ENCODE measurements at places on chromosomes 12 and 14.

DNA sequence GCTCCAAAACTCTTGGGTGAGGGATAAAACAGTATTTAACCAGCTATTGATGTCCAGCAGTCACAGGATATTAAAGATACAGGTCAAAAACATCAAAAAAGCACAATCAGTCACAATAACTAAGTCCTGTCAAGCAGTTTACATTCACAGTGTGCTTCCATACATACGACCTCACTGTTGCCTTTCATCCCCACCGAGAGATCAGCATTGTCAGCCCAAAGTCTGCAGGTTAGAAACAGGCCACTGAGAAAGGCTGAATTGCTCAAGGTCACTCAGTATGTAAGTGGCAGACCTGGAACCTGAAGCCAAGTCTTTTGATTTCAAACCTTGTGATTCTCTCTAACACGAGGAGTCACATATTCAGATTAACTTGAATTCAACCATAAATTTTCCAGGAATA is 124.9 kb downstream of the GXYLT1 start:
- no peak for DNase-seq

- DNase-seq: no peak
These were observed 52.2 kb downstream of the PAPOLA start for GRCh38 chr14:96554315-96554910.

GRCh38 chr12:11170810-11171144 is 217 bp upstream of the SMIM10L1 start:
- no peak for DNase-seq

- DNase-seq: no peak
These were observed 8.5 kb downstream of the DHH start for GRCh38 chr12:49086116-49086515.

- DNase-seq: no peak
These were observed 679.5 kb downstream of the C12orf50 start for GRCh38 chr12:87349681-87350080.

- DNase-seq: no peak
These were observed 294.5 kb downstream of the GALC start for GRCh38 chr14:87698481-87698880.

DNA sequence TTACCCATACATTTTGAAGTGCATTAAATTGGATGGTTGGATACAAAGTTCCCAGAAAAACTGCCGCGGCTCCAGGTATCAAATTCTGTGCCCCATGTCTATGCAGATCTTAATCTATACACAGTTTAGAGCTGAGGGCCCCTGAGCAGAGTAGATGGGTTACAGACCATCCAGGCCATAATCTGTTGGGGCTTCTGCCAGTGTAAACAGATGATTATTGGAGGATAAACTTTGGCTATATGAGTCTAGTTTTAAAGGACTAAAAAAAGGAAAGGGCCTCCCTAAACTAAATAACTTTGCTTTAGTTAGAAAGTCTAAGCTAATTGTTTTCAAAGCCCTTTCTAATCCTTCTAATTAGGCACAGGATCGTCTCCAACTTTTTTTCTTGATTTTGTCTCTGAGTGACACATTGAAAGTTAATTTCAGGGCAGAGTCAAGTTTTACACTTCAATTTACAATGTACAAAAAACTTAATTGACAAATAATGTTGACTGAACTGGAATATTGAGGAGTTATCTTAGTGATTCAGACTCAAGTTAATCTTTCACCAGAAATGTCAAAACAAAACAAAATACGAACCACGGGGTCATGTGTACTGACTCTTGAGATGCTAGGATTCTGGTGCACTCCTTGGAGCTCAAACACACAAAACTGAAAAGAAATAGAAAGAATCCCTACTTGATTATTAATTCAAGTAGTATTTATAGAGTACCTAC is 133.9 kb upstream of the SCAF11 start:
- no peak for DNase-seq

- DNase-seq: no peak
These were observed 189.5 kb downstream of the MED13L start for GRCh38 chr12:116087962-116088361.

DNA sequence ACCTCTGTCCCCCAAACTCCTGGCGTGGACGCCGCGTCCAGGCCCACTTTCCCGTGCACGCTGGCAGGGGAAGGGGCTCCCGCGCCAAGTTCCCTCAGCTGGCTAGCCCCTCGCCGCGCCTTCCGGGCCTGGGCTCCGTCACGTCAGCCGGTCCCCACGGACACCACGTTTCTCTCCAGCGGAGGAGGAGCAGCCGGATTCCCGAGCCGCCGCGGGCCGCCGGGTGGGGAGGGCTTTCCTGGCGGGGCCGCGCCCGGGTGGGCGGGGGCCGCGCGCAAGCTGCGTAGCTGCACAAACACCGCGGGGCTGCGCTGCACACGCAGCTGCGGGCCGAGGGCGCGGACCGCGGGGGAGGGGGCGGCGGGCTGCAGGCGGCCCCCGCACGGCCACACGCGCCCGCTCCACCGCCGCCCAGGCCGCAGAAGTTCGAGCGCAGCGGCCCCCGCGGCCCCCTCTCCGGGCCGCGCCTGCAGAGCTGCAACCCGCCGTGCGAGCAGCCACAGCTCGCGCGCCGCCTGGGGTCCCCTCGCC is 45.1 kb upstream of the PNMA1 start:
- no peak for DNase-seq

GRCh38 chr12:121678716-121679300 is 9.4 kb upstream of the MORN3 start:
- DNase-seq: no peak

DNA sequence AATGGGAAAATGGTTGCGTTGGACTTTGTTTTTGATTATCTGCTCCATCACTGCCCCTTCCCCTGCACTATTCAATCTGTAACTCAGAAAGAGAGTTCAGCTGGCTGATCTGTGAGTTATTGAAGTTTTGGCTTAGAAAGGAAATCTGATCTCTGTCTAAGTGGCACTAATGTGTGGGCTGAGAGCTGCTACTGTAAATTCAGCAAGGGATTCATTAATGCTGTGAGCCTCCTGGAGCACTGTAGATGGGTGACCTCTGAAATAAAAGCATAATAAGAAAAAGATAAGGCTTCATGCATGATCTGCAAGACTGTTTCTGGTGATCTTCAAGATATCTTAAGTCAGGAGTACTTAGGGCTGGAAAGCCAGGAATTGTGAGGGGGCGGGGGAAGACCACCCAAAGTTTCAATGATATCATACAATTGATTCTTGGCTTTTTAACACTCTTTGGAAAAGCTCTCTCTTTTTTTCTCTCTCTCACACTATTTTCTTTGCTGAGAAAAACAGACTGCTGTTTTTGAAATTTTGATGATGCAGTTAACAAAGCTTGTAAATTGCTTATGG is 101.1 kb downstream of the C12orf75 start:
- no peak for DNase-seq

- no peak for DNase-seq
These were observed 103.9 kb downstream of the BTG1 start for GRCh38 chr12:92041742-92042141.

GRCh38 chr12:96289067-96289466 is 94.9 kb downstream of the ELK3 start:
- DNase-seq: no peak

DNA sequence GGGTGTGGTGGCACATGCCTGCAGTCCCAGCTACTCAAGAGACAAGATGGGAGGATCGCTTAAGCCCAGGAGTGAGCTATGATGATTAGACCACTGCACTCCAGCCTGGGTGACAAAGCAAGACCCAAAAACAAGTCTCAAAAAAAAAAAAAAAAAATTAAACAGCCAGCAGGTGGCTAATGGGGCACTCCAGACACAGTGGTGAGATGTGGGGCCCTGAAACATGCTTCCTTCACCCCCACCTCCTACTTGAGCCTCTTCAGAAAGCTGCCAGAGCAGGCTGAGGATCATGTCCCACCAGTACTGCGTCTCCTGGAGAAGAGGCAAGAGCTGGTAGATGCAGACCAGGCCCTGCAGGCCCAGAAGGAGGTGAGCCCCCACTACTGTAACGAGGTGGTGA is 2.1 kb downstream of the CFAP73 start:
- DNase-seq: no peak

- no peak for DNase-seq
These were observed 77.9 kb downstream of the TMEM30B start for GRCh38 chr14:61203081-61203753.

Data from stimulated activated CD4-positive, alpha-beta T cell treated with anti-CD3 and anti-CD28 coated beads, Interleukin-12 subunit alpha, Interleukin-12 subunit beta, amount 100 ng/mL, for 24 hours (primary cell).